BJ (cell line): ENCODE measurements at places on chromosomes 5 and 9.

- DNase-seq = no peak
Observed at GRCh38 chr5:62065050-62065449, 241.0 kb upstream of the KIF2A start.

GRCh38 chr5:172541099-172541772 is 86.9 kb upstream of the SH3PXD2B start:
- no peak for DNase-seq

- DNase-seq = no peak
Observed at GRCh38 chr9:73995836-73996235, 501.3 kb upstream of the RORB start.

- no peak for DNase-seq
Observed at GRCh38 chr9:89010056-89010455, 18.8 kb downstream of the S1PR3 start.

- no peak for DNase-seq
Observed at GRCh38 chr9:135555910-135556309, 5.6 kb upstream of the PAEP start.

DNA sequence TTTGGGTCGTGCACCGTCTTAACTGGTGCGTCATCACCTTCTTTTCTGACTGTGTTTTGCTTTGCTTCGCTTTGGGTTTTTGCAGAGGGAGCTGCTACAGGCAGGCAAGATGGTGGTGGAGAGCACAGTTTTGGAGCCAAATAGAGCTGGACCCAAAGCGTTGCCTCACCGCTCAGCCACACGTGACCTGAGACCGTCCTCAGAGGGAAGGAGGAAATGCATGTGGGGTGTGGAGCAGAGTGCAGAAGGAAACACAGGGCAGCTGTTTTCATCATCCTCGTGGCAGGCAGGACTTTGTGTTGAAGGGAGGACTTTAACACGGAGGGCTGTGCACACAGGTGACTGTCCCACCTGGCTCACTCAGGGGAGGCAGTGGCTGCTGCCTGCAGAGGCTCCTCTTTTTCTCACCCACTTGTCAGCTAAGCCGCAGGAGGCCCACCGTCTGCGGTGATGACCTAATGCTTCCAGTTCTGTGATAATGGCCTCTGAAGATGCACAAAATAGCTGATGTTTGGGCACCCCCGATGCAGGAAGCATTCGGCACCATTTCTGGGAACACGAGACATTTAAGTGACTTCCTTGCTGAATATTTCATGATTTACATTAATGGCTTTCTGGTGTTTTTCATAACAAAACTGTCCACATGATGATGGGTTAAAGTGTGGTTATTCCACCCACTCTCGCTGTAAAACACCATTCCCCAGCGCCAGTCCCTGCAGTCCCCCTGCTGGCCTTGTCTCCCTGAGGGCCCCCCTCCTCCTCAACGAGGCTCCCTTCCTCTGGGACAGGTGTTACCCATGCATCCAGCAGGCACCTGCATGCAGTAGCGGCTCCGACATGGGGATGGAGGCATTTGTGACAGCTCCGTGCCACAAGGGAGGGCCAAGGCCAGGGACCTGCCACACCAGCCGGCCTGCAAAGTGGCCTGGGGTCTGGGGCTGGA is 12.4 kb upstream of the UBAC1 start:
- DNase-seq = no peak

DNA sequence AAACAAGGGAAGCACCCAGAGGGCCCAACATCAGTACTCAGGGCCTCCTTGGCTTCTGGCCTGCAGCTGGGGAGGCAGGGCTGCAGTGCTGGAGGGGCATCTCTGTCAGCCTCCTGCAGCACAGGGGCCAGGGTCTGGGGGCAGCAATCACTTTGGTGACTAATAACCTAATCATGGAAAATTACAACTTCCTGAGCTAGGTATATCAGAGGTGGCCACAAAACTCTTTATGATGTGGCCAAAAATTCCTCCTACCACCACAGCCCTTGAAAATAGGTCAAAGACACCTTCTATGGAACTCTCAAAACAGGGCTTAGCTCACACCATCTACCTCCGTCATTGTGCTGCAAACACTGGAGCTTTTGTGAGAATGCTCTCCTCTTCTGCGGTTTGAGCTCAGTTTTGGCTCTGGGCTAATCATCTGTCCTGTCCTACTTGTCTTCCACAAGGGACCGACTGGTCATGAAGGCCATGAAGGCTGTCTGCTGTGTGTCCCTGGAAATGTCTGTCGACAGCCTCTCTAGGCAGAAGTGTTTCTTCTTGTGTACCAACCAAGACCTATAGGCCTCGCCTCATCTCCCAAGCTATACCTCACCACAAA is 28.6 kb downstream of the CSF2 start:
- no peak for DNase-seq

DNA sequence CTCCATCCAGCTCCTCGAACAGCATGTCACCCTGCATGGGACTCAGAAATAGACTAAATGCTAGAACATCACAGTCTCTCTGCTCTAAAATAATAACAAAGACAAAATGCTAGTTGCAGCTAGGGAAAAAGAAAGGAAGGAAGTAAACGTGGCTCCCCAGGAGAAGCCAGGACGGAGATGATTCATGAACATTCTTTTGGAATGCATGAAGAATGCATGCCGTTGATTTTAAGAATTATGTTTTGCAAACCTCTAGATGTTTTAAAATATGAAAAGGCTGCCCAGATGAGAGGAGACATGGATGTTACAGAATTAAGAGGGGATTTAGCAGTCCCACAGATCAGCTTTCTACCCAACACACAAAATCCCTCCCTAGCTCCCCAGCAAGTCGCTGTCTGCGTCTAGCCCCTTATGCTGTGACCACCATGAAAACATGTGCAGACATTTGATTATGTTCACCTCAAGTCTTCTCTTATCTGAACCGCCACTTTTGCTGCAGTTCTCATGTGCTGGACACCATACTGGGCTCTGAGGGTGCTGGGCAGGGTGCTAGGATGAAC is 139.4 kb upstream of the LMX1B start:
- no peak for DNase-seq

- no peak for DNase-seq
Observed at GRCh38 chr5:96995419-96995818, 59.5 kb downstream of the LNPEP start.

GRCh38 chr5:95809414-95809960 is 13.0 kb downstream of the GLRX start:
- no peak for DNase-seq

- no peak for DNase-seq
Observed at GRCh38 chr5:139403418-139403786, 487 bp downstream of the SPATA24 start.

- no peak for DNase-seq
Observed at GRCh38 chr5:17316970-17317459, 99.6 kb downstream of the BASP1 start.

- no peak for DNase-seq
Observed at GRCh38 chr9:127300886-127301447, 36.4 kb downstream of the GARNL3 start.

DNA sequence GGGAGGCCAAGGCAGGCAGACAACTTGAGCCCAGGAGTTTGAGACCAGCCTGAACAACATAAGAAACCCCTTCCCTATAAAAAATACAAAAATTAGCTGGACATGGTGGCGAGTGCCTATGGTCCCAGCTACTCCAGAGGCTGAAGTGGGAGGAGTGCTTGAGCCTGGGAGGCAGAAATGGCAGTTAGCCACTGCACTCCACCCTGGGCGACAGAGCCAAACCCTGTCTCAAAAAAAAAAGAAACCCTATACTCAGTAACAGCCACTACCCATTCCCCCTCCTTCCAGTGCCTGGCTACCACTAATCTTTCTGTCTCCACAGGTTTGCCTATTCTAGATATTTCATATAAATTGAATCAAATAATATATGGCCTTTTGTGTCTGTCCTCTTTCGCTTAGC is 14.3 kb upstream of the SIL1 start:
- DNase-seq = no peak

DNA sequence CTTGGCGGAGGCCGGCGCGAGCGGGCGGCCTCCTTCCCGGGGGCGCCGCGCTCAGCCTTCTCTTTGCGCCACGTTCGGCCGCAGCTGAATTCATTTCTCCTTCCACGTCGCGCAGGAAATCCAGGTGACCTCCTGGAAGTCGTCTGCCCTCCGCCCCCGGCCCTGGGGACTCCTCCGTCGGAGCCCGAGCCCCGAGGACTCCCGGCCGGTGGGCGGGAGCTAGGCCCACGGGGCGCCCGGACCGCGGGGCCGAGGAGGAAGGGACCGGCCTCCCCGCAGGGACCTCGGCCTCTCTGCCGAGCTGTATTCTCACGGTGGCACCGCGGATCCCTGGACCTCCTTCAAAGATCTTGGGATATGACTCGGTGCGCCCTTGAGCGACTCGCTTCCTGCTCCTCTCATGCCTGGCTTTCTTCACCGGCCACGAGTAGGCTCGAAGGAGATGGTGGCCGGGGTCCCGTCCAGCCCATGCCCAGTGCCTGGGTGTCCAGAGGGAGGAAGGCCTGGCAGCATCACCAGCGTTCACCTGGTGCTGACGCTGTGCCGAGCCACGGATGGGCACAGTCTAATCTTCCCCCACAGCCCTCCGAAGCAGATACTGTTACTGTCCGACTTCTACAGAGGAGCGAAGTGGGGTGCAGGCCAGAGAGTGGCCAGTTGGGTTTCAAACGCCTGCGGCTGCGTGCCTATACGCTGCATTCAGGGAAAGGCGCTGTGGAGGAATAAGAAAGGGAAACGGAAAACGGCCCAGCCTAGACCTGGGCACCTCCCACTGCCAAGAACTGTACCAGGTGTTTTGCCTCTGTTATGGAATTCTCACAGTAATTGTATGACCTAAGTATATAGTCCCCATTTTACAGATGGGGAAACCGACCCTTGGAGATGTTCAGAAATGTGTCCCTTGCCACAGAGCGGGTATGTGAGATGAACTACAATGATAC is 47.3 kb downstream of the PAX5 start:
- no peak for DNase-seq

- no peak for DNase-seq
Observed at GRCh38 chr5:9207817-9208418, 338.0 kb downstream of the SEMA5A start.

DNA sequence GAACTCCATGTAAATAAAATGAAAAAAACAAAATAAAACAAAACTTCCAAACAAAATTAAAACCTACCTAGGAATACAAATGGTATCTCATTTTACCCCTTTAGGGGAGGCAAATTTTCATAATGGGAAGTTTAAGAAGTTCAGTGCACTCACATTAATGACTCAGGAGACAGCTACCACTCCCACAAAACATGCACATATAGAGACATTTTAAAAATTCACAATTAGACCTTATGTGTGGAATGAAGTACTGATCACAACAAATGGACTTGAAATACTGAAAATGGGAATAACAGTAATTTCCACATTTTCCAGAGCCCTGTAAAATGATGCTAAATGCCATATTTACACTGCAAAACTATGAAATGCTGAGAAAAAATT is 91.8 kb downstream of the FANCC start:
- DNase-seq = no peak

GRCh38 chr9:134748591-134748990 is 107.0 kb downstream of the COL5A1 start:
- DNase-seq = no peak

- DNase-seq = no peak
Observed at GRCh38 chr5:141695627-141696215, 13.7 kb upstream of the ARAP3 start.

DNA sequence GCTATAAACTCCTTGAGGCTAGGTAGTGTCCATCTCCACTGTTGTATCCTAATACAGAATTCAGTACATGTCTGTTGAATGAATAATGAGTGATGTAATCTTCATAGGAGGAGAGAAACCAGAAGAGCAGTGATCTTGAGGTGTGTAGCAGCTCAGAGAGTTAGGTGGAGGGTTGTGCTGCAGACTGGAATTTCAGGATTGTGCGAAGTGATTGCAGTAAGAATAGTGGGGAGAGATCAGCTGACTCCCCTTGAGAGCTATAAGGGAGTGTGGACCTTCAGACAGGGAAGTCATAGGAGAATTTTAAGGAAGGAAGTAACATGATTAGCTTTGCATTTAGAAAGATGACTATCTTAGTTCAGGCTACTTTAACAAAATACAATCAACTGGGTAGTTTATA is 4.4 kb downstream of the SNX24 start:
- DNase-seq = no peak

DNA sequence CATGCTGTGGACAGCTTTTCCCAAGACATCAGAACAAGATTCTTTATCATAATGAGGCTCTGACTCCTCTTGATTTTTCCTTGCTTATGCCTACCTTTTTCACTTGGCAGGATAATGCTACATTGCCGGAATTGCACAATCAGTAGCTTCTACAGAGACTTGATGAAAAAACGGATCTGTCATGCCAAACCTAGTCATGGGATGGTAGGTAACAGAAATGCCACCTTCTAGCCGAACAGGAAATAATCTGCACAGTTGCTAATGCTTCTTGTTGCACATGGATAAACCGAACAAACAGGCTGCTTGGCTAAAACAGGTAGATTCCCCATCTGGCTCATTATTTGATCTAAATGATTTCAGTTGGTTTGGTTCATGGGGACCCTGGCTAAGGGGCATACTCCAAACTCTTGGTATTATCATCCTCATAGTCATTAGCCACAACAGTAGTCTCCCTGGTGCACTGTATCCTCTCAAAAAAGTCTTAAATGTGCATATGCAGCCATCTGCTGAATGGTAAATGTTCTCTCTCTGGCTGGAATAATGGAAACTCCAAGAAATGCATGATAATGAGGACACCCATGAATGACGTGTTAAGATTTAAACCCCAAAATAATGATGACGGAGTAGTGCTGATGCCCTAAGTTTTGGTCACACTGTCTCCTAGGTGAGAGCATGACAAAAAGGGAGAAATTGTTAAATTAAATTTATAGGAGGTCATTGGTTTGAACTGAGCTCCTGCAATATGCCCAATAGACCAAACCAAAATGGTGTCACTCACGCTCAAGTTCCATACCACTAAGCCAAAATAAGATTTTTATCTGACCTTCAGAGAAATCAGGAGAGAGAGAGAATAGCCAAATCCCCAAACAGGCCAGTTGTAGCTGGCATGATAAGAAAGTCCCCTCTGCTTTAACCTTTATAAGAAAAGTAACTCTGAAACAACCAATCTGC is 47.0 kb downstream of the RAPGEF1 start:
- DNase-seq = no peak

DNA sequence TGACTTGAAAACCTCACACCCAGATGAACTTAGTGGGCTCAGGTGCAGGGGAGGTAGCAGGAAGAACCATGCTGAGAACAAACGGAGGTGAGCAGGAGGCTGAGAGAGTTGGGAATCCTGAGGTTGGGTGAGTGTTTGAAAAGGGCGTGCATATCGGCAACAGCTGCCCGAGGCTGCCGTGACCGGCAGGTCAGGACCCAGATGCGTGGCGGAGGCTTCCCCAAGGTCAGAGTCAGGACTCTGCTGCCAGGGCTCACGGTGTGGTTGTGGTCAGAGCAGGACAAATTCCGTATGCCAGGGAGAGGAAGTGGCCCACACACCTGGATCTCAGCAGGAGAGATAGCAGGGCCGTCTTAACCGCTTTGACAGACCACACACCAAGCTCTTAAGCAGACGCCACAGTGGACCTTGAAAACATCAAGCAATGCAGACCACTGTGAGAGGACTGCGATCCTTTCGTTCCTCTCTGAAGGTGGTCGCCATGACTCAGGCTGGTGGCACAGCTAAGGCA is 43.1 kb downstream of the ADAMTS16 start:
- DNase-seq = no peak
